Naive thymus-derived CD8-positive, alpha-beta T cell (primary cell): ENCODE measurements at places on chromosomes 13 and 19.

GRCh38 chr19:46404055-46404752 is 9.2 kb downstream of the CCDC8 start:
- peak overlapping the region; percentile 63 for H3K27ac ChIP-seq
- H3K36me3 ChIP-seq: no peaks in the 10 kb centered on the region
- H3K4me3 ChIP-seq: peak overlapping the region; percentile 78
- peaks cover 72% of the 10 kb centered on the region for H3K27me3 ChIP-seq

- H3K4me1 ChIP-seq: no peaks in the 10 kb centered on the region
- DNase-seq: no peak
- H3K27ac ChIP-seq: no peak overlapping the region
- H3K36me3 ChIP-seq: no peaks in the 10 kb centered on the region
- H3K27me3 ChIP-seq: no peaks in the 10 kb centered on the region
- H3K4me3 ChIP-seq: no peak overlapping the region
These were observed 560.7 kb upstream of the KLHL1 start for GRCh38 chr13:70668983-70669382.

- peak overlapping the region; percentile 62 for H3K4me3 ChIP-seq
- H3K4me1 ChIP-seq: peaks cover 16% of the 10 kb centered on the region
- no peak overlapping the region for H3K27ac ChIP-seq
- peaks cover 29% of the 10 kb centered on the region for H3K27me3 ChIP-seq
- no peaks in the 10 kb centered on the region for H3K36me3 ChIP-seq
- no peak for DNase-seq
These were observed 1.3 kb upstream of the GJB2 start for GRCh38 chr13:20193907-20194631.

DNA sequence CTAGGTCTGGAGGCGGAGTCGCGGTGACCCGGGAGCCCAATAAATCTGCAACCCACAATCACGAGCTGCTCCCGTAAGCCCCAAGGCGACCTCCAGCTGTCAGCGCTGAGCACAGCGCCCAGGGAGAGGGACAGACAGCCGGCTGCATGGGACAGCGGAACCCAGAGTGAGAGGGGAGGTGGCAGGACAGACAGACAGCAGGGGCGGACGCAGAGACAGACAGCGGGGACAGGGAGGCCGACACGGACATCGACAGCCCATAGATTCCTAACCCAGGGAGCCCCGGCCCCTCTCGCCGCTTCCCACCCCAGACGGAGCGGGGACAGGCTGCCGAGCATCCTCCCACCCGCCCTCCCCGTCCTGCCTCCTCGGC is at the start of gene SLC5A5:
TSS of gene SLC5A5 (plus strand) at position 68 of the 373 bp plus-strand sequence. CDS start 375 bp downstream, outside the sequence.
- H3K27me3 ChIP-seq: no peaks in the 10 kb centered on the region
- H3K27ac ChIP-seq: no peak within 1 kb of the TSS
- H3K4me3 ChIP-seq: peak within 1 kb of the TSS; percentile 87
- H3K36me3 ChIP-seq: no peaks in the 10 kb centered on the region
- DNase-seq: no peak
- peaks cover 19% of the 10 kb centered on the region for H3K4me1 ChIP-seq

- DNase-seq: no peak
- no peaks in the 10 kb centered on the region for H3K4me1 ChIP-seq
- no peaks in the 10 kb centered on the region for H3K36me3 ChIP-seq
- peaks cover 16% of the 10 kb centered on the region for H3K27me3 ChIP-seq
These were observed 17.1 kb upstream of the CLC start for GRCh38 chr19:39754971-39755370.

DNA sequence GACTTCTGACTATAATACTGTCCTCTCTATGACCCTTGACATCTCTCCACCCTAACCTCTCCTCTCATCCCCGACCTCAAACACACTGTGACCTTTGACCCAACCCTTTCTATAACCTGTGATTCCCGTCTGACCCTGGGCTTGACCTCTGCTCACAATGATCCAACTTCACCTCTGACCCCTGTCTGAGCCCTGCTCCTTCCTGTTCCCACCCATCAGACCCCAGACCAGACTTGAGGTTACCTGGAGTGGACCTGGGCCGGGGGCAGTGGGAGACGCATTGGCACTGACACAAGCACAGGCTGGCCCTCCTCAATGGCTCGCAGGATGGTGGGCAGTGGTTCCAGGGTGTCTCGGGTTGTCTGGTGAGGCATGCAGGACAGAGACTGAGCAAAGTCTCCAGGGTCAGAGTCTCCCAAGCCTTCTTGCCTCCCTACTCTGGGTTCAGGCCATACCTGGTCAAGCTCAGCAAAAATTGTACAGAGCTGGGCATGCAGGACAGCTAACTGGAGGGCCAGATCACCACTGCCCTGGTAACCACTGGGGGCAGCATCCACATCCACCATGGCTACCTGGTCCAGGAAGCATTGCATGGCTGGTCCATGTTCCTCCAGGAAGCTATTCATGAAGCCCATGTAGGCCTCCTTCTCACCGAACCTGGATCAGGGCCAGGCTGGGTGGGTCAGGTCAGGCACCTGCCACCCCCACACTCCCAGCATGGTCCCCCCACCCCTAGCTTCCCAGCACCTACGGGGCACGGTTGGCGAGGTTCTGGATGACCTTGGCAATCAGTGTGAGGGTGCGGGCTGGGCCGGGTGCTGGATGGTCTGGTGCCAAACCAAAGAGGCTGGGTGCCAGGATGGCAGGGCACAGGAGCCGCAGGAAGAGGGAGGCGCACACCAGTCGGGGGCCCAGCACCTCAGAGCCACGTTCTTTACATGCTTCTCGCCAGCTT is 4.4 kb upstream of the WIZ start:
- DNase-seq: no peak

- H3K27ac ChIP-seq: no peak overlapping the region
- DNase-seq: no peak
- peaks cover 1% of the 10 kb centered on the region for H3K4me1 ChIP-seq
- H3K4me3 ChIP-seq: no peak overlapping the region
These were observed 41.9 kb downstream of the CERS4 start for GRCh38 chr19:8251025-8251472.

DNA sequence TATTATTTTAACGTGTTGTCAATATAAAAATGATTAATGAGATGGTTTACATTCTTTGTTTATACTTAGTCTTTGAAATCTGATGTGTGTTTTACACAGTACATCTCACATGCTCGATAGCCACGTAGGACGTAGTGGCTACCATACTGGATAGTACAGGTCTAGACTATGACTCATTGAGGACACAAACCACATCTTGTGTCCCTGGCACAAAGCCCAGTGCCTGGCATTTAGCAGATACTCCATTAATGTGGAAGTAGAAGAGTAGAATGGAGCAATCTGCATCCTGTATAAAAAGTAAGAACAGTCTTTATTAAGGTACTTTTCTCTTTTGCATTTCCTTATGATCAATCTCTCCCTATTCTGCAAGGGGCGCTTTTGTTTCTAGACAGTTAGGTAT is 49.0 kb upstream of the FRY start:
- H3K4me1 ChIP-seq: no peaks in the 10 kb centered on the region
- H3K27ac ChIP-seq: no peak overlapping the region
- H3K4me3 ChIP-seq: no peak overlapping the region
